ENCODE measurements at places on chromosomes 2 and 18.

DNA sequence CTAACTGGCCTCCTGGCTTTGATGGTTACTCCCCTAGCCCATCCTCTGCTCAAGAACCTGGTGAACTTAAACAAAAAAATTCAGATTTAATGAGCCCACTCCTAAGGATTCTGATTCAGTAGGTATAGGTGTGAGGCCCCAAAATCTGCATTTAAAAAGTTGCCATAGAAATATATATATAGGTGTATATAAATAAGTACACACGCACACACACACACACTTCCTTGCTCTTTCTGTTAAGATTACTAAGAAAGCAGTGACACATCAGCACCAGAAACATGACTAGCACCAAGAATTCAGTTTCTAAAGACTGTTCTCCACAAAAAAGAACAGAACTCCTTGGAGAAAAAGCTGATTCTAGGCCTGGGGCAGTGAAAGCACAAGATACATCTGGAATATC is 17.8 kb downstream of the EML6 start:
- H3K27ac ChIP-seq: no peak overlapping the region
- no peak overlapping the region for H3K4me3 ChIP-seq
- no peaks in the 10 kb centered on the region for H3K4me1 ChIP-seq
- H3K27me3 ChIP-seq: no peaks in the 10 kb centered on the region

DNA sequence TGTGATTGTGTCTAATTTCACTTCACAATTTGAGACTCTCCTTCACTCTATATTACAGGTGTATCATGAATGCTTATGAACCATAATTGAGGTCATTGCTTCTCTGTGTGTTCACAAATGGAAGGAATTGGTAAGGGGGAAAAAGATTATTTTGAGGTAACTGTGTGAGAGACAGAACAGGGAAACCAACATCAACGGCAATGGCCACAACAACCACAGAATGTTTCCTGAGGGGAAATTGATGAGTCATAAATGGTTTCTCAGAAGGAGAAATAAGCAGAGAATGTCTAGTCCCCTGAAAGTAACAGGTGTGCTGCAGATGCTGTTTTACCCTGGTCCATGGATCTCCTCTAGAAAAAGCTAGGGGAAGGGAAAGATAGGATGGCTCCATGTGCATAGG is 361.2 kb upstream of the GALNT5 start:
- DNase-seq: no peak
- H3K4me3 ChIP-seq: no peak overlapping the region
- peaks cover 5% of the 10 kb centered on the region for H3K4me1 ChIP-seq
- no peaks in the 10 kb centered on the region for H3K27me3 ChIP-seq
- H3K27ac ChIP-seq: no peak overlapping the region

DNA sequence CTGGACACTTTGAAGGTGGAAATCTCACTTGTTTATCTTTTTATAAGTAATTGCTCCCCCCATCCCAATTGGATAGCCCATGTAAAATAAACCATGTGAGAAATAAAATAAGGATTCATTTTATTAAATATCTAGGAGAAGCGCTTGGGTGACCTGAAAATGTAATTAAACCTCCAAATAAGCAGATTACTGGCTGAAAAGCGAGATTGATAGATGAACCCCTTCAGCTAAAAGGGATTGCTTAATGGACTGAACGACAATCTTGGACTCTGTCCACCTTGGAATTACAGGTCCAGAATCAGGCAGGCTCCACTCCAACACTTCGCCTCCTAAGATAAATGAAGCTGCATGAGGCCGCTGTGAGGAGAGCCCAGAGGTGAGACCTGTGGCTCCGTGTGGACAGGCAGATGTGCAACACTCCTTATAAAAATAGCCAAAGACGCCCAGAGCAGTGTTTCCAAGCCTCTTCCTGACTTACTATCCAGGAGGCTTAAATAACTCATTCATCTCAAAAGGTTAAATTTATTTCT is 441.5 kb downstream of the MTX2 start:
- DNase-seq: no peak
- no peak overlapping the region for H3K27ac ChIP-seq
- H3K36me3 ChIP-seq: no peaks in the 10 kb centered on the region
- H3K4me1 ChIP-seq: peaks cover 12% of the 10 kb centered on the region
- no peak overlapping the region for H3K4me3 ChIP-seq
- H3K27me3 ChIP-seq: no peaks in the 10 kb centered on the region

DNA sequence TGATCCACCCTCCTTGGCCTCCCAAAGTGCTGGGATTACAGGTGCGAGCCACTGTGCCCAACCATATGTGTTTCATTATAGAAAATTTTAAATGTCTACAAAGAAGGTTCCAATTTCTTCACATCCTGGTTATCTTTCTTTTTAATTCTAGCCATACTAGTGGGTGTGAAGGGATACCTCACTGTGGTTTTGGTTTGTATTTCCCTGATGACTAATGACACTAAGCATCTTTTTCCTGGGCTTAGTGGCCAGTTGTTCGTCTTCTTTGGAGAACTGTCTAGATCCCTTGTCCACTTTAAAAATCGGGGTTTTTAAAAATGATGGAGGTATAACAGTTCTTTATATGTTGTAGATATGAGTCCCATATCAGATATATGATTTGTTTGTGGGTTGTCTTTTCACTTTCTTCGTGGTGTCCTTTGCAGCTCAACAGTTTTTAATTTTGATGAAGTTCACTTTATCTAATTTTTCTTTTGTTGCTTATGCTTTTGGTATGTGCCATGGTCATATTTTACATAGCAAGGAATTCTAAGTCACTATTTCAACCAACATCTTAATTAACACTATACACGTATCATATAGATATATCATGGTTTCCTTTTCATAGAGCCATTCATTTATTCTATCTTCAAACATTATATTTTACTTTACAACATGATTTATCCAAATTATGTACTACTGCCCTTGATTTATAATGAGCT is 135.0 kb upstream of the RIOK3 start:
- DNase-seq: no peak
- H3K27me3 ChIP-seq: no peaks in the 10 kb centered on the region
- H3K27ac ChIP-seq: no peak overlapping the region

- no peaks in the 10 kb centered on the region for H3K27me3 ChIP-seq
- peak overlapping the region; percentile 71 for H3K27ac ChIP-seq
- H3K36me3 ChIP-seq: no peaks in the 10 kb centered on the region
- DNase-seq: no peak
These were observed 51.1 kb downstream of the TGOLN2 start for GRCh38 chr2:85276571-85277118.

DNA sequence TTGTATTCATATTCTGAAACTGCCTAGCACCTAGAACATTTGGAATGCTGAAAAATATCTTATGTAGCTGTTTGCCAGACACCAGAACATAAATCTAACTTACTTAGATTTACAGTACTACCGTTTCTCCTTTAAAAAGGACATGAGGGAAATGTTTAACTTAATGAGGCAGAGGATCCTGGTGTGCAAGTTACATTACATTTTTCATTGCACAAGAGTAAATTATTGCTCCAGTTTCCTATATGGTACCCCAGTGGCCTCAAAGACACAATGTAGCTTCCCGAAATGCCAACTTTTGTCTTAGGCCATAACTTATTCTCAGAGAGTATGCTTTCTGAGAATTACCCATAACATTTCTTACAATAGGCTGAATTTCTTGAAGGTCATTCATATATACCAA is 105.5 kb upstream of the DTNA start:
- H3K4me1 ChIP-seq: peaks cover 49% of the 10 kb centered on the region
- H3K36me3 ChIP-seq: no peaks in the 10 kb centered on the region
- no peak for DNase-seq
- H3K27ac ChIP-seq: no peak overlapping the region

DNA sequence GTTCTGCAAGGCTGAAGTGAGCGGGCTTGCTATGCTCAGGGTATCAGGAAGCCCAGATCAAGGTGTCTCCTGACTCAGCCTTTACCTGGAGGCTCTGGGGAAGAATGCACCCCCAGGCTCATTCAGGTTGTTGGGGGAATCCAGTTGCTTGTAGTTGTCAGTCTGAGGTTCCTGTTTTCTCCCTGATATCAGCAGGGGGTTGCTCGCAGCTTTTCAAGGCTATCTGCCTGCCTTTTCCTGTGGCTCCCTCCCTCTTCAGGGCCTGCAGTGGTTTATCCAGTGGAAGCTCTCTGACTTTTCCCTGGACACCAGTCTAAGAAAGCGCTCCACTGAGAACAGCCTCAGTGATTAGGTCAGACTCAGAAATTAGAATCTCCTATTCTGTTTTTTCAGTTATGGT is 116.6 kb downstream of the PTPRM start:
- DNase-seq: no peak
- no peak overlapping the region for H3K4me3 ChIP-seq
- H3K27ac ChIP-seq: no peak overlapping the region
- H3K36me3 ChIP-seq: no peaks in the 10 kb centered on the region

DNA sequence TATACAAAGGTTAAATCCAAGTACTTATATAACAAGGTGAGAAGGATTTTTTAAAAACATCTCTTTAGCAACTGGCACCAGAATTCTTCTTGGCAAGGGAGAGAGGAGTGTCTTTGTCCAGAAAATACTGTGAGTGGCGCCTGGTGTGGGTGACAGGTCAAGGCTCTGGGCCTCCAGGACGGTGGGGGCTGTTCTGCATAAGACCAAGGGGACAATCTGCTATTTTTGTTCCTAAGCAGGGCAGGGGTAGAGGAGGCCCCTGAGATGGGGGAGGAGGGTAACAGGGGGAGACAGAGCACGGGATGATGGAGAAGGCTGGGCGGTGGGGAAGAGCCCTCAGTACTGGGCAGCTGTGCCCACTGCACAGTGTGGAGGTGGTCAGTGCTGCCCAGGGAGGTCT is 51.6 kb upstream of the TAF1B start:
- no peaks in the 10 kb centered on the region for H3K27me3 ChIP-seq
- no peaks in the 10 kb centered on the region for H3K36me3 ChIP-seq
- no peak overlapping the region for H3K27ac ChIP-seq
- peaks cover 18% of the 10 kb centered on the region for H3K4me1 ChIP-seq

DNA sequence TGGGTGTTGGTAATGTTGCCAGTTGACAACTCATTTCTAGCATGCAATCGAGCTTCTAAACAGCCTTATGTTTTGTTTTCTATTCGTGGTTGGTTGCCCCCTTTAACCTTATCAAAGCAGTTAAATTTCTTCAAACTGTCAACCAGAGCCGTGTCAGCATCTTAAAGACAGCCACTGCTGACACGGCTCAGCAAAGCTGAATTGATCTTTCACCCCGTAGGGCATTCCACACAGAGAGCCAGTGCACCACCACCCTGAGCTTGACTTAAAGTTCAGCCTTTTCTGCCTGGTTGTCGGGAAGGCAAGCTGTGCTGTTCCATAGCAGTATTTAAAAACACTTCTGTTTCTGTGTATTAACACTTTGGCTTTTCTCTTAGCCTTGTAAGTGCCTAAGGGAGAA is 355.0 kb upstream of the CHST9 start:
- no peak overlapping the region for H3K4me3 ChIP-seq
- no peaks in the 10 kb centered on the region for H3K36me3 ChIP-seq
- no peak overlapping the region for H3K27ac ChIP-seq
- H3K4me1 ChIP-seq: no peaks in the 10 kb centered on the region
- no peaks in the 10 kb centered on the region for H3K27me3 ChIP-seq

- no peaks in the 10 kb centered on the region for H3K27me3 ChIP-seq
- no peaks in the 10 kb centered on the region for H3K4me1 ChIP-seq
- DNase-seq: no peak
- no peak overlapping the region for H3K27ac ChIP-seq
These were observed 31.2 kb upstream of the TBR1 start for GRCh38 chr2:161384864-161385263.

- H3K27ac ChIP-seq: peak overlapping the region; percentile 4
- H3K4me1 ChIP-seq: peaks cover 29% of the 10 kb centered on the region
- H3K36me3 ChIP-seq: no peaks in the 10 kb centered on the region
- H3K4me3 ChIP-seq: no peak overlapping the region
- H3K27me3 ChIP-seq: no peaks in the 10 kb centered on the region
These were observed 184.3 kb upstream of the APCDD1 start for GRCh38 chr18:10270151-10270571.

GRCh38 chr2:223908304-223908998 is 36.7 kb downstream of the WDFY1 start:
- H3K36me3 ChIP-seq: peaks cover 20% of the 10 kb centered on the region
- H3K4me3 ChIP-seq: no peak overlapping the region
- no peaks in the 10 kb centered on the region for H3K27me3 ChIP-seq
- no peak overlapping the region for H3K27ac ChIP-seq
- H3K4me1 ChIP-seq: peaks cover 15% of the 10 kb centered on the region
- no peak for DNase-seq

GRCh38 chr18:72811047-72811446 is 56.7 kb downstream of the NETO1 start:
- no peaks in the 10 kb centered on the region for H3K36me3 ChIP-seq
- no peaks in the 10 kb centered on the region for H3K4me1 ChIP-seq
- H3K27me3 ChIP-seq: no peaks in the 10 kb centered on the region
- no peak for DNase-seq
- H3K4me3 ChIP-seq: no peak overlapping the region

- H3K27me3 ChIP-seq: no peaks in the 10 kb centered on the region
- H3K27ac ChIP-seq: no peak overlapping the region
- no peak overlapping the region for H3K4me3 ChIP-seq
- no peak for DNase-seq
- H3K4me1 ChIP-seq: peaks cover 27% of the 10 kb centered on the region
These were observed 69.2 kb downstream of the DGKD start for GRCh38 chr2:233423552-233423860.

DNA sequence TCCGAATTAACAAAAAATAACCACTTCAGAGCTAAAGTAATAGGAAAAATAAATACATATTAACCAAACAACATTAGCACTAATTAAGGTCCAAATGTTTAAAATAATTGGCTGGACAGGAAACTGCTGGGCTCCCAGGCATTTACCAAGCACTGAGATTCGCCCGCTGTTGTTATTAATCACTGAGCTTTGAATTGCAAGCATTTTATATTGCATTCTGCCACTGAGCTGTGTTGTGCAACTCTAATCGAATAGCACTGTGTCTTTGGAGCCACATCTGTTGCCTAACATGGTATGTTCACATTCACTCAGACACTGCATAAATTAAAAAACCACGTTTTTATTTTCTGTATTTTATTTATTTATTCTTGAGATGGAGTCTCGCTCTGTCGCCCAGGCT is 88.9 kb downstream of the SOWAHC start:
- no peak overlapping the region for H3K27ac ChIP-seq
- no peaks in the 10 kb centered on the region for H3K27me3 ChIP-seq
- DNase-seq: no peak
- H3K36me3 ChIP-seq: no peaks in the 10 kb centered on the region
- H3K4me1 ChIP-seq: peaks cover 26% of the 10 kb centered on the region

- H3K36me3 ChIP-seq: peaks cover 26% of the 10 kb centered on the region
- H3K27me3 ChIP-seq: no peaks in the 10 kb centered on the region
These were observed 58.9 kb downstream of the TET3 start for GRCh38 chr2:74043345-74044329.

DNA sequence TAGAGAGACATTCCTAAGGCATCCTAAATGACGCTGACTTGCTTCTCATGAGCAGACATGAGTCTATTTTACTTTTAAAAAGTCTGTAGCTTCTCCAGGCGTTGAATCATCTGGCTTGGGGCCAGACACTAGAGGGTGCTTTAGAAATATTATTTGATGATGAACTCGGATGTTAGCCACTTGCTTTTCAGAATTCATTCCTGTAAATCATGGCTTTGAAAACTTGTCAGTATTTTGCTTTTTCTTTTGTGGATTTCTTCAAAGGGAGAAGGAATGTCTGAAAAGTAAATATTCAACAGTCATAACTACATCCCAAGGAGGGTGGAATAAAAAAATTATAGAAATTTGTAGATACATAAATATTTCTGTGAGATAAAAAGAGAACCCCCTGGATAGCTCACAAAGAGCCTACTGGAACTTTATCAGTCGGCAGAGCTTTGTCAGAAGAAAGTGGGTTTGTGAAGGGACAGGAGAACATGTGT is 370.8 kb downstream of the OSR1 start:
- peaks cover 43% of the 10 kb centered on the region for H3K4me1 ChIP-seq
- no peak overlapping the region for H3K4me3 ChIP-seq
- H3K36me3 ChIP-seq: no peaks in the 10 kb centered on the region
- peak; percentile 94 for DNase-seq
- no peaks in the 10 kb centered on the region for H3K27me3 ChIP-seq
- H3K27ac ChIP-seq: peak overlapping the region; percentile 41

All from esophagus muscularis mucosa (tissue), 4 donors.